ENCODE measurements at places on chromosomes 7 and 10. TPM values are rescaled to one million over a fixed set of nuclear protein-coding genes. Genes with fewer than 3 reads are reported as not detected.

ANKRD30A gene
- total RNA-seq = not detected

CDH23 gene
- total RNA-seq = 4.5 TPM

NUPR2 gene
- total RNA-seq = 0.82 TPM

C10orf90 gene
- total RNA-seq = not detected

DLG5 gene
- 51.5 TPM for total RNA-seq

AASS gene
- total RNA-seq = 79.6 TPM

SLC18A2 gene
- 6.5 TPM for total RNA-seq

HMX2 gene
- total RNA-seq = not detected

SPDYE1 gene
- 0.09 TPM for total RNA-seq

RABGEF1 gene
- 30.3 TPM for total RNA-seq

TFR2 gene
- total RNA-seq = 2.8 TPM

MCMBP gene
- 46.6 TPM for total RNA-seq

ATOH7 gene
- total RNA-seq = 1.5 TPM

GJD4 gene
- total RNA-seq = not detected

NME8 gene
- not detected for total RNA-seq

EPHA1 gene
- total RNA-seq = 1.6 TPM

PRKRIP1 gene
- 18.3 TPM for total RNA-seq

TET1 gene
- total RNA-seq = 41.6 TPM

WNT2 gene
- 0.18 TPM for total RNA-seq

RAB19 gene
- not detected for total RNA-seq

FOXI2 gene
- total RNA-seq = not detected

ASIC3 gene
- 1.6 TPM for total RNA-seq

ACTL6B gene
- total RNA-seq = 58.7 TPM
